ENCODE measurements at places on chromosomes 12 and 14.

DNA sequence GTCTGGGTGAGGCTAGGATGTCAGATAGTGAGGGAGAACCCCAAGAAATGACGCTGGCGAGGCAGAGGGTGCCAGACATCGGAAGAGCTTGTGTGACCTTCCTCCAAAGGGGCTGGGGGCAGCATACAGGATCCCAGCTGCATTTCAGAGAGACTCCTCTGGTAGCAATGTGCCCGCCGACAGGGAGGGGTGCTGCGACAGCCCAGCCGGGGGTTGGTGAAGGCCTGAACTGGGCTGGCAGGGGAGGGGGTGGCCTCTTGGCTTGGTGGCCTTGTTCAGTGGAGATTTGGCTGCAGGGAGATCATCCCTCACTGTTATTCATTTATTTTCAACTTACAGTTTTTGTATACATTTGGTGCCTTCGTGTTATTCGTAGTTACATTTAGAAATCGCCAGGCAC, 5.2 kb downstream of the TCHP start:
- no peak for DNase-seq

DNA sequence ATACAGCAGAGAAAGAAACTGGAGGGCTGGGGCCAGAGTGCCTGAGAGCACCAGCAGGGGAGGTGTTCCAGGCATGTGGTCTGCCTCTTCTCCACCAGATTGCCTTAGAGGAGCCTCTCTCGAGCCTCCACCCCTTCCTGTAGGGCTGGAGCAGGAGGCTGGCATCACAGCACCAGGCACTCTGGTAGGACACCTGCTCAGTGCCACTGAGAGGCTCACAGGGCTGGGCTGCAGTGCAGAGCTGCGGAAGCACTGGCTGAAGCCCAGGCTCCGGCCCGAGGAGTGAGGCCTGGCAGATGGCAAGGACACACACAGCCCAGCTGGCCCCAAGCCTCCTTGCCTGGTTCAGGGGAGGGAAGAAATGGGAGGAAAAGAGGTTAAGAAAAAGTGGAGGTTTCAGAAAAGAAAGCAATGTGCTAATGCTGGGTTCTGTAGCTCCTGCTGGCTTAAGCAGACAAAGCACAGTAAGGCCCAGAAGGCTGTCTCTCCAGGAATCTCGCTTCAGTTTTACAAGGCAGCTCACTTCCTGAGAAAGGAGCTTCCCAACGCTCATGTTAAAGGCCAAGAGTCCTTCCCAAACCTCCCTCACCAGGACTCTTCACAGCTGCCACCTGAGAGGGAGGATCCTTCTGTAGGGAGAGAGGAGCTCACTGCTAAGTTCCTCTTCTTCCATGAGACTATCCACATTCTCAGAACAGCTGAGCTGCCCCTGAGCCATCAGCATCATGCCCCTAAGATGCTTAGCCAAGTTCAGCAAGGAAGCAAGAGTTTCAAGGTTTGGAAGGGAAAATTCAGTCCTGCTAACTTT, 23.8 kb downstream of the SPTB start:
- DNase-seq = no peak

GRCh38 chr14:85531587-85532373, 1.8 kb downstream of the FLRT2 start:
- no peak for DNase-seq

- no peak for DNase-seq
Observed at GRCh38 chr12:118874698-118875548, 106.4 kb upstream of the SRRM4 start.

DNA sequence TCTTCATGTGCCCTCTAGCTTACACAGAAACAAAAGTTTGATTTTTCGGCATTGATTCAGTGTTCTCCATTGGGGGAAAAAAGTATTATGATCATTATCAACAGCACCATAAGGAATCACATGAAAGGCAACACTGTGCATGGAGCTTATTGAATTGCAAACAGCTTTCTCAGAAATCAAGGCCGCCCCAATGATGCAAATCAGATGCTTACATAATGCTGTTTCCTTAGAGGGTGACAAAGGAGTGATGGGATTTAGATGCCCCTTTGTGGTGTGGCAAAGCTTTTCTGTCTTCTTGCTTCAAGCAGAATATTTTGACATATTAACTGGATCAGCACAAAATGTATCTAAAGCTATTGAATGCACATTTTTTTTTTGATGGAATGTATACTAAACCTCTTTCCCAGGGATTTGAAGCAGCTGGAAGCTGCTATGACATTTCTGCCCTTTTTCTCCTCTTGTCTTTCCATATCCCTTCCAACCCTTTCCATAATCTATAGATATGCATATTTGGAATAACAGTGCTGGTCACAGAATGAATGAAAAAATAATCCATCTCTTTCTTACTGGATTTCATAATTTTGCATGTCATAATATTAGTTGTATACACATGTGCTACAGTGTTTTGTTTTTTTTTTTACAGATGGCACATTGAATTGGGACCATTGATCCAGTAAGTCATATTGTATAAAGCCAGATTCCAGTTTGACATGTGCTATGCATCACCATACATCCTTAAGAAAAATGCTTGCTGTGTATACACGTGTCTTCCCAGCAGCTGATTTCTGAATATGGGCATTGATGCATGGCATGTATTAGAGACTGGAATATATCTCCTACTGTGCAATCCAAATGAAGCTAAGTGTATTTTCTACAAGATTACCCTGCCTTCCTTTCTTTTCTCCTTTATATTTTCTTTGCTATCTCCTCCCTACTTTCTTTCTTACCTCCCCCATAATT, 259.7 kb upstream of the DCN start:
- no peak for DNase-seq

- DNase-seq = no peak
Observed at GRCh38 chr14:32908196-32909084, 30.2 kb upstream of the NPAS3 start.

DNA sequence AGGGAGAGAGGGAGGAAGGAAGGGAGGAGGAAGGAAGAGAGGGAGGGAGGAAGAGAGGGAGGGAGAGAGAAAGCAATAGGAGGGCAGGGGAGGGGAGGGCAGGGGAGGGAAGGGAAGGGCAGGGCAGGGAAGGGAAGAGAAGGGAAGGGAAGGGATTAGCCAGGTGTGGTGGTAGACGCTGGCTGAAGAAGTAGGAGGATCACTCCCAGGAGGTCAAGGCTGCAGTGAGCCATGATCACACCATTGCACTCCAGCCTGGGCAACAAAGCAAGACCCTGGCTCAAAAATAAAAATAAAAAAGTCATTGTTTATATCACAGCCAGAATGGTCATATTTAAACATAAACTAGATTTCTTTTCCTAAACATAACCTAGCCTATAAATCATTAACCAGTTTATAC, 20.4 kb upstream of the EEA1 start:
- no peak for DNase-seq

DNA sequence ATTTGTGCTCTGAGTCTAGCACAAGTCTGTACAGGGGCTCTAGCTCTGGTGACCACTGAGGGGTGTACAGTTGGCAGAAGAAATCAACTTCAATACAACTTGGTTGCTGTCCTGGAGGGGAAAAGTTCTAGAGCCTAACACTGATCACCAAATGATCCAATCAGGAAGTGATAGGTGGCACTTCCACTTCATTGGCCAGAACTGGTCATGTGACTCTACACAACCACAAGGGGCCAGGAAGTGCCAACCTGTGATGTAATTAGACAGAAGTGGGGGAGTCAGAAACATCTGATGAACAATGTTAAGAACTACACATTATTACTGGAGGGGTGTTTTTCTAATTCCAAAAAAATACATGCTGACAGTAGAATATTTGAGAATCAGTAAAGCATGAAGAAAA, 401.6 kb downstream of the VRK1 start:
- DNase-seq = no peak

DNA sequence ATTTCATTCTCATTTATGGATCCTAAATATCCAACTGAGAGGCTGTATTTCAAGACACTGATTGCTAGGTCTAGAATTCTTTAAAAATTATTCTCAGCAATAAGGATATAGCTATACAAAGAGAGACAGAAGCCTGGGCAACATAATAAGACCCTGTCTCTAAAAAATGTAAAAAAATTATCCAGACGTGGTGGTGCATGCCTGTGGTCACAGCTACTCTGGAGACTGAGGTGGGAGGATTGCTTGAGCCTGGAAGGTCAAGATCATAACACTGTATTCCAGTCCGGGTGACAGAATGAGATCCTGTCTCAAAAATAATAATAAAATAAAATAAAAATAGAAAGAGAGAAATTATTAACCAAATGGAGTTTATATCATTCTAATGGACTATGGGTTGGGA, 20.6 kb upstream of the ARID2 start:
- no peak for DNase-seq

- no peak for DNase-seq
Observed at GRCh38 chr12:56037161-56037560, 4.6 kb upstream of the RPS26 start.

DNA sequence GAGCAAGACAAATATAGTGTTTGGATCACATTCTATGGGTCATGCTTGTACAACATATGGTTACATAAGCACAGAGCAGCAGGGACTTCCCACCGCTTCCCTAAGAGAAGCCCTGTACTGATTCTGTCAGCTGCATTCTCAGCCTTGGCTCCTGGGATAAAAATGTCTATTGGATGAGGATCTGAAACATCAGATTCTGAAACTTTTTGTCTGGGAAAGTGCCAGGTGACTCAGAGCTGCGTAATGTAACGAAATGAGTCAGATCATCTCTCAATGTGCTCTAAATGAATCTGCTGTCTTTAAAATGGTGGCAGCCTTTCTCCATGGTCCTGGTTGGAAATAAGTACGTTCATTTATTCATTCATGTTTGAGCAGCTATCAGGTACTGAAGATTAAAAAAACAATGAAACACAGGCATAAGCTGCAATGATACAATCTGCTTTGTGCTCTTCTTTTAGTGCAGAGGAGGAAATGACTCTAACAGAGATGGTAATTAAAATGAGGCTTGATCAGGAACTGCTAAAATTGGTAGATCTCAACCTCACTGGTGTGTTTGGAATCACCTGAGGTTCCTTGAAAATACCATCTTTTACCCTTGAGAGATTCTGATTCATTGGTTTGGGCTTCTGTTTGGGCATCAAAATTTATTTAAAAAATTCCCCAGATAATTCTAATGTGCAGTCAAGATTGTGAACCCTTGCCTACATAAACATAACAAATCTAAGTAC, 99.1 kb upstream of the NAP1L1 start:
- peak; percentile 0 for DNase-seq

DNA sequence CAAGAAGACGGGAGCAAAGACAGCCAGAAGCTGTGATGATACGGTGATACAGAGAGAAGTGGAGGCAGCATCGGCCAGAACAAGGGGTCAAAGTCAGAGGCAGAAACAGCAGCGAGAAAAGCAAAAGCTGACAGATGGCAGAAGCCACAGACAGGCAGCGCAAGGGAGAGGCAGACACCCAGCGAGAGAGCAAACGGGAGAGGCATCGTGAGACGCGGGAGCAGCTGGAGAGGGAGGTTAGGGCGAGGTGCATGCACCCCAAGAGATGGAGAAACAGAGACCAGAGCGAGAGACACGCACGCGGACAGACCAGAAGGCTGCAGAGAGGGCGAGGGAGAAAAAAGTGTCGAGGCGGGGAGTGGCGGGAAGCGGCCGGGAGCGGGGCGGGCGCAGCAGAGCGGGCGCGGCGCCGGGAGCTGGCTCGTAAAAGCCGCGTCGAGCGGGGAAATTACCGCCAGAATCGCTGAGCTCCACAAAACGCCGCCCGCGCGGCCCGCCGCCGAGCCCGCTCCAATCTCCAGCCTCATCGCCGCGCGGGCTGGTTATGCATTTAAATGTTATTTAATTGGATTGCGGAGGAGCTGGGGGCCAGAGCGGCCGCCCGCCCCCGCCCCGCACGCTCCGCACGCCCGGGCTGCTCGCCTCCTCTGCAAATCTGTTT, 15.6 kb downstream of the SMUG1 start:
- DNase-seq = no peak

DNA sequence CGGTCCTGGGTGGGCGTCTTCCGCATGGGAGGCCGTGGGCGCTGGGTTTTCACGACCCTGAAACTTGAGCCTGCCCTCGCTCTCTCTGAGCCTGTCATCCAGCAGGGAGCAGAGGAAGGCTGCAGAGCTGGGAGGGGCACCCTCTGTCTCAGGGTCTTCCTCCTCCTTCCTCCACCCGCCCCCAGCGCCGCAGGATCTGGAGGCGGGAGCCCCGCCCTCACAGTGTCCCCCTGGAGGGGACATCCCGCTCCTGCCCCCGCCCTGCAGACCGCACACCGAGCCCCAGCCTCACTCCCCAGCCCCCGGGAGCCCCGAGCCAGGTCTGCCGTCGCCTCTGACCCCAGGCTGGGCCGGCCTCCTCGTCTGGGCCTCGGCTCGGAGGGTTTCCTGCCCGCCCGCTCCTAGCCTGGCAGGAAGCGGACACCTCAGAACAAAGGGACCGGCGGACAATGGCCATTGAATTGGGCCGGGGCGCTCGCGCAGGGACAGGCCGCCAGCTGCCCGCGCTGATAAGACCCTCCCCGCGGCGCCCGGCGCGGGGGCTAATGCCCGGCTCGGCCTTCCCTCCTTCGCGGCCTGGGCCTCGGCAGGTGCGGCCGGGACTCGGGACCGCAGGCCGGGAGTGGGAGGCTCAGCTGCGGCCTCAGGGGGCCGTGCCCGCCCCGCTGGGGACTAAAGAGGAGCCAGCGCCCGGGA, 15.3 kb upstream of the NUDT14 start:
- no peak for DNase-seq

GRCh38 chr14:44420226-44420625, 86.9 kb downstream of the FSCB start:
- no peak for DNase-seq

All from CD4-positive, alpha-beta T cell treated with Interleukin-4 for 4 hours (primary cell).